ENCODE measurements at places on chromosomes 2 and 18.
A peak's percentile ranks its signal among the peaks of the same experiment; 100 is the strongest.

DNA sequence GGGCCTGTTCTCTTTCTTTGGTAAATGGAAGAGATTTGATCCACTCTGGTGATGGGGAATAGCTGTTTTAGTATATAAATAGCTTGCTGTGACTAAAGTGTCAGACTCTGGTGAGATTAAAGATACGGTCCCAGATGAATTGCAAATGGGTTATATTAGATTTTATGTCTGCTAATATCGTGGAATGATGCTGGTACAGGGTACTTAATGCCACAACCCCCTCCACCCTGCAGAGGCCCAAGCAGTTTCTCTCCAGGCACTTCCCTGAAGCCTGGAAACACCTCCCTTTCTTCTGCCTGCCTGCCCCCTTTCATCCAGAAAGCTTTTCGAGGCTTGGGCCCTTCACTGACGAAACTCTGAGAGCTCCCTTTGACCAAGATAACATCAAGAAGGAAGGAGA is 21.4 kb upstream of the RFX8 start:
- DNase-seq, result no peak

DNA sequence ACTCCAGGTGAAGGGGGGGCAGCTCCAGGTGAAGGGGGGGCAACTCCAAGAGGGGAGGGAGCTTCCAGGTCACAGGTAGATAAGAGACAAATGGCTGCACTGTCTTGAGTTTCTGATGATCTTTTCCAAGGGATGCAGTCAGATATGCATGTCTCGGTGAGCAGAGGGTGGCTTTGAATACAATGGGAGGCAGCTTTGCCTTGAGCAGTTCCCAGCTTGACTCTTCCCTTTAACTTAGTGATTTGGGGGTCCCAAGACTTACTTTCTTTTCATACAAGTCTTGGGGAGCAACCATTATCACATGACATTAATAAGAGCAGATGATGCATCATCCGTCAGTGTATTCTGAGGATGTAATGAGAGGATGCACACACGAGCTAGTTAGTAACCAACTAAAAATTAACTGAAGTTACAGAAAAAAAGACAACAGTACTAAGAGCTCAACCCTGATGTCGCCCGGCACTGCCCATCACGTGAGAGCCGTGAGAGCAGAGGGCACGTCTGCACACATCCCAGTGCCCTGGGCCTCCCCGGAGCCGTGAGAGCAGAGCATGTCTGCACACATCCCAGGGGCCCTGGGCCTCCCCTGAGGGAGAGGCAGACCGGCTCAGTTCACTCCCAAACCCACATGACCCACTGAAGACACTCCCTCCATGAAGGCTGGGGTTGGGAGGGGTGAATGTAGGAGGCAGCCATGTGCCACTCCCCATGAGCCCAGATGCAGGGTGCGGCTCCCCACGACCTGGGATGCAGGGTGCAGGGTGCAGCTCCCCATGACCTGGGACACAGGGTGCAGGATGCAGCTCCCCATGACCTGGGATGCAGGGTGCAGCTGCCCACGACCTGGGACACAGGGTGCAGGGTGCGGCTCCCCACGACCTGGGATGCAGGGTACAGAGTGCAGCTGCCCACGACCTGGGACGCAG is 39.4 kb downstream of the PXDN start:
- DNase-seq, result no peak

DNA sequence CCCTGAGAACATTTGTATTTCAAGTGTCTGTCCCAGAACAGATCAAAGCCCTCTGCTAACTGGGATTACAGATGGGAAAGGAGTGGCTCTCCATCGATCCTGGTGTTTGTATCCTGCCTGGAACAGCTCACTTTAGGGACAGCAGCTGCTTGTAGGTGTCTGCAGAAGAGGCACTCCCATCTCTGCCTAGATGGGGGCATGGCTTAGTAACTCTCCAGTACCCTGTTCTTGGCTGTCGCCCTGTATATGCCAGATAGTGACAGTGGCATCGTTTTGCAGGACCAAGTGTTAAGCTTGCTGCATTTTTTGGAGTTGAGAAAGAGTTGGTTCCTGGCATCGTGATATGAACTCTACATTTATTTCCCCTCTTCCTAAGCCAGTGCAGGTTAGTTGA is 189.9 kb downstream of the SH3RF3 start:
- DNase-seq, result no peak

- DNase-seq, result no peak
These were observed 133.3 kb downstream of the PTRHD1 start for GRCh38 chr2:24659862-24660261.

- DNase-seq, result no peak
These were observed 108.2 kb downstream of the BAZ2B start for GRCh38 chr2:159508140-159508539.

- DNase-seq, result no peak
These were observed 81.7 kb downstream of the SDC1 start for GRCh38 chr2:20143263-20143662.

DNA sequence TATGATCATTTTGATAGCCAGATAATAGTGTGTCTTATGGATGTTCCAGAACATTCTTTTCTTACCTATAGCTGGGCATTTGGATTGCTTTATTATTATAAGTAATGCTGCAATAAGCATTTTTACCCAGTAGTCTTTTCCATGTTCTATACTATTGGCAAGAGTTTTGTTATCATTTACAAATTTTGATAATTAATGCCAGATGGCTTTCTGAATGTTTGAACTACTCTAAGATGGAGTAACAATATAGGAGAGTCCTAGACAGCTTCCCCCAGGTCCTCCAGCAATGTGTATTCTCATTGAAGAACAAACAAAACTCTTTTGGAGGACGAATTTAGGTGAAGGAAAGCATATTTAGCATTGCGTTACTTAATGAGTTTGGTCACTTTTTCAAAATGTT is 73.0 kb downstream of the INPP4A start:
- DNase-seq, result no peak

DNA sequence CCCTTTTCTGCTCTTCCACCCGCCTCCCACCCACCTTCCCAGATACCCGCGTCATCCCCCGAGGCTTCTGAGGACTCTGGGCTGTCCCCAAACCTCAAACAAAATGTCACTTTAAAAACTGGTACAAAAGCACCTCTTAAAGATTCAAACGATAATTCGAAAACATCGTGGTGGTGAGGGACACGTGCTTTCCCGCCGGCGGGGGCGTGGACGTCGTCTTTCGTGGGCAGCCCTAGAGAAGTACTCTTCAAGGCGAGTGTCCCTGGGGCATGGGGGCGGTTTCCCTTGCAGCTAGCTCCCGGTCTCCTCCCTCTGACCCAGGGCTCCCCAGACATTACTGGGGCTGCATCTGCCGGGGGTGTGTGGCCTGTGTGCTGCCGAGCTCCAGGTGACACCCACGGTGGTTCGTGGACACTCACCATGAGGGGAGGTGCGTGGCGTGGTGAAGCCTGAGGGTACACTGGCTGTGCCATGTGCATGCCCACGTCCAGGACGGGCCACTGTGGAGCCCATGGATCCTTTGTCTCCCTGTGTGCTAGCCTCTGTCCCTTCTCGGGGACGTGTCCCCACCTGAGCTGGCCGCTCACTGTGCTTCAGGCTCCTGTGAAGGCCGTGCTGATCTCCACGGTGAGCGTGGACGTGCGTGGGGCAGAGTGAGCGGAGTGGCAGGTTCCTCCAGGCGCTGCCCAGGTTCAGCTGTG is 117.8 kb downstream of the NFATC1 start:
- DNase-seq, result no peak

DNA sequence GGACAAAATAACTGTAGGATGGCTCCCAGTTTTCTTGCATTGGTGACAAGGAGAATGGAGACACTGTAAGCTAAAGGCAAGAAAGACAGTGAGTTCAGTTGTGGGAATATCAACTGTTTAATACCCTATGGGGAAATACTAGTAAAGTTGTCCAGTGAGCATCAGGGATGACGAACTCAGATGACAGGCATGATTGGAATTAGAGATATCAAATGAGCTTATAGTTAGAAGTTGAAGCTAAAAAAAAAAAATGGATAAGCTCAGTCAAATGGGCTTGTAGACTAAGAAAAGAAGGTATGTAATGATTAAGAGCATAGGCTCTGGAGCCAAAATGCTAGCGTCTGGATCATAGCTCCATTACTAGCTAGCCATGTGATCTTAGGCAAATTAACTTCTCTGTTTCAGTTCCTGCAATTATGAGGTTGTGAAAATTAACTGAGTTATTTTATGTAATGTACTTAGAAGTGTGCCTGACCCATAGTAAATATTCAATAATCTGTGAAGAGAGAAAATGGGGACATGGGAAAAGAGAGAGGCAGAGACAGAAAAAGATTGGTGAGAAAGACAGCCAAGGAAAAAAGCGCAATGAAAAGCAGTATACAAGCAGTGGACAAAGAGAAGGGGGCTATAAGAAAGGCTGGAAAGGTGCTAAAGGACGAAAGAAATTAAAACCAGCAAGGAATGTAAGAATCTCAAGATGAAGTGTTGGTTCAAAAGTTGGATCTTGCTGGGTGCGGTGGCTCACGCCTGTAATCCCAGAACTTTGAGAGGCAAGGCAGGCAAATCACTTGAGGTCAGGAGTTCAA is 95.7 kb upstream of the SLC39A10 start:
- peak; percentile 21 for DNase-seq

DNA sequence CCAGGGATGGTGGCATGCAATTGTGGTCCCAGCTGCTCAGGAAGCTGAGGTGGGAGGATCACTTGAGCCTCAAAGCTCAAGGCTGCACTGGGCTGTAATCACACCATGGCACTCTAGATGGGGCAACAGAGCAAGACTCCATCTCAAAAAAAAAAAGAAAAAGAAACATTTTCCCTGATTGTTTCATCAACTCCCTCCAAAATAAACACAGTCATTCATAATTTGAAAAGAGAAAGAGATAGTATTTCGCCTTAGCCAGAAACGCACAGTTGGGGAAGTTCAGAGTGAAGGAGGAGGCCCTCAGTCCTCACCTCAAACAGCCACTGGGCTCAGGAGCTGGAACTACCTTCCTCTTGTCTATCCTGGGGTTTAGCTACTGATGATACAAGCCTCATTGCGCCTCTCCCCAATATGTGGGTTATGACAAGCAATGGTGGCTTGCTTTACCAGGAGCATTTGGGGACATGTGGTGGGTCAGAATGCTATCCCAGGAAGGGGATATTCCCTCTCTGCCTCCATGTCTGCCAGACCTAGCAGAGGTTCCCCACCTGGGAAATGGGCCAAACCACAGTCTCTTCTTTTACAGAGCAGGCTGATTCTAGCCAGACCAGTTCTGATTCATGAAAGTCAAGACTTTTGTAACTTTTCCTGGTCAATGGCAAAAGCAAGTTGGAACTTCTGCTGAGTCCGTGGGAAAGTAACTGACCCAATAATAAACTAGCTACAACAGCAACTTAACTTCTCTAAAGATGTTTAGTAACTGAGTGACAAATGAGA is 22.2 kb upstream of the TMEM87B start:
- DNase-seq, result peak; percentile 81

DNA sequence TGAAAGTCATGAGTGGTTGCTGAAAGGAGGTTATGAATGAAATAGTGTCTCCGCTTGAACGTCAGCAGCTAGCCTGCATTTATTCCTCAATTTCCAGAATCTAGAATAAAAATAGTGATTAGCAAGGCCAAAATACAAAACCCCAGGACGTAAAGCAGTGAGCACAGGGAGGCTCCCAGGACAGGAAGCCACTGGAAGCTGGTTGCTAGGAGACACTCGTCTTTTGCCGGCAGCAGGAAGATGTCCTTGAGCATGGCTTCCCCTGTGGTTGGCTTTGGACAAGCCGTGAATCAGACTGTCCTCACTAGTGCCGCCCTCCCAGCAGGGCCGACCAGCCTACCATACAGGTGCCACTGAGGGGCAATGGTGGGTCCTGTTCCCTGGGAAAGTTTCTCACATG is 374.4 kb downstream of the MTX2 start:
- no peak for DNase-seq

GRCh38 chr2:122237450-122237849 is 482.0 kb downstream of the TSN start:
- DNase-seq, result no peak

GRCh38 chr2:206082298-206082843 is 3.6 kb downstream of the INO80D start:
- no peak for DNase-seq

DNA sequence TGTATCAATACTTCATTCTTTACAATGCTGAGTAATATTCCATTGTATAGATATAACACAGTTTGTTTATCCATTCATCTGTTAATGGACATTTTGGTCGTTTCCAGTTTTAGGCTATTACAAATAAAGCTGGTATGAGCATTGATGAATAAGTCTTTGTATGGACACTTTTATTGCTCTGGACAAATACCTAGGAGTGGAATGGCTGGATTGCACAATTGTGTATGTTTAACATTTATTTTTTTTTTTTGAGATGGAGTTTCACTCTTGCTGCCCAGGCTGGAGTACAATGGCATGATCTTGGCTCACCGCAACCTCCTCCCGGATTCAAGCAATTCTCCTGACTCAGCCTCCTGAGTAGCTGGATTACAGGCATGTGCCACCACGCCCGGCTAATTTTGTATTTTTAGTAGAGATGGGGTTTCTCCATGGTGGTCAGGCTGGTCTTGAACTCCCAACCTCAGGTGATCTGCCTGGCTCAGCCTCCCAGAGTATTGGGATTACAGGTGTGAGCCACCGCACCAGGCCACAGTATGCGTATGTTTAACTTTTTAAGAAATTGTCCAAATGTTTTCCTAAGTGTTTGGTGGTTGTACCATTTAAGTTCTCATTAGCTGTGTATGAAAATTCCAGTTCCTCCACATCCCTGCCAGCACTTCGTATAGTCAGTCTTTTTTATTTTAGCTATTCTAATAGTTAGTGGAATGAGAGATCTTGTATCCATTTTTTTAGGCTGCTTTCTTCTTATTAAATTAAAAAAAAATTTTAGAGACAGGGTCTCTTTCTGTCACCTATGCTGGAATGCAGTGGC is 194.9 kb upstream of the HAAO start:
- DNase-seq, result no peak

- DNase-seq, result no peak
These were observed 12.3 kb downstream of the SNED1 start for GRCh38 chr2:241010531-241011295.

DNA sequence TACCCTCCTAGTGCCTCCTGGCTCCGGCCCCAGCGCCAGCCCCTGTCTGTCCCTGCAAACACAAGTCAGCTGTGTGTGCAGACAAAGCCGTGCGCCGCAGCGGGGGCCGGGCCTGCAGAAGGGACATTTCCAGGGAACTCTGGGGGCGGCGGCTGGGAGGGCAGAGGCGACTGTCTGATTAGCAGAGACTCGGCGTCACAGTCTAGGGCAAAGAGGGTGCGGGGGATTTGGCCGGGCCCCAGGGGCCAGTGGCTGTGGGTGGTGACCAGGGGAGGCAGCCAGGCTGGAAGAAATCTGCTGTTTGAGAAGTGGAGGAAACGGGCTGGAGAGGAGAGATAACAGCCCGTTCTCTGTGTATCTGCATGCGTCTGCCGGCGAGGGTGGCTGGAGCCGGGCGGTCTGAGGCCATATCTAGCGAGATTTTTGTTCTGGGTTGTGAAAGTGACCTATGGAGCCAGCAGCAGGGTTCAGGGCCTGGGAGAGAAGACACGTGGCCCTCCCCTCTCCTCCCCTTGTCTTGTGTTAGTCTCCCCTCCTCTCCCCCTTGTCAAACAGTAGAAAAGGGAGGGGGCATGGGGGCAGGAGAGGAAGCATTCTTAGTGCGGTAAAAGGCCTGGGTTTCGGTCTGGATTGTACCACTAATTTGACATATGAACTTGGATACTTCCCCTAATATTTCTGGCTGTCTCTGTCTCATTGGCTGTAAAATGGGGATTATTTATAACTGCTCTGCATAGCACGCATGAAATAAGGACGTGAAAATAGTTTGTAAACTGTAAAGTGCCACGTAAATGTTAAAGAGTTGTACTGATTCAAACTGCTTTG is 169.4 kb downstream of the SMAD7 start:
- no peak for DNase-seq
